ENCODE measurements at places on chromosomes 5 and 9. TPM values are rescaled to one million over a fixed set of nuclear protein-coding genes. Genes with fewer than 3 reads are reported as not detected.

Gene C9orf153
- 0.14 TPM for total RNA-seq

Gene TUSC1
- 5.9 TPM for total RNA-seq

Gene NELFB
- 58.5 TPM for total RNA-seq

Gene IFNA21
- not detected for total RNA-seq

Gene ALDOB
- total RNA-seq = not detected

Gene SLC9A3
- total RNA-seq = 2.2 TPM

Gene PLAC8L1
- not detected for total RNA-seq

Gene FOXD4L3
- total RNA-seq = not detected

Gene RALGDS
- total RNA-seq = 28.3 TPM

Gene FGF10
- total RNA-seq = not detected

Gene ZMAT2
- total RNA-seq = 156 TPM

Gene ANKRD18B
- 4.2 TPM for total RNA-seq

Gene TSPAN17
- 65.8 TPM for total RNA-seq

Gene SLC6A19
- 0.07 TPM for total RNA-seq

Gene MLANA
- total RNA-seq = not detected

Gene ZNF883
- 0.90 TPM for total RNA-seq

Gene TOR4A
- 31.1 TPM for total RNA-seq

Gene FAXDC2
- 0.05 TPM for total RNA-seq

Gene CXXC5
- 20.3 TPM for total RNA-seq

Gene PIGO
- 50.9 TPM for total RNA-seq

Gene SPATA31C1
- not detected for total RNA-seq

Gene GDA
- total RNA-seq = 1.5 TPM

Gene PCDHB5
- 1.4 TPM for total RNA-seq

Gene SUSD1
- total RNA-seq = 14.3 TPM

Gene HMGXB3
- 33.3 TPM for total RNA-seq

Gene PCDHGA5
- 0.18 TPM for total RNA-seq

Gene SLC25A2
- total RNA-seq = not detected

Gene IL13
- total RNA-seq = not detected

Gene EFNA5
- 26.7 TPM for total RNA-seq

Gene ST8SIA4
- total RNA-seq = 0.22 TPM

Gene GADD45G
- not detected for total RNA-seq

Gene SV2C
- total RNA-seq = 0.02 TPM

Gene PCDHGB4
- total RNA-seq = 0.87 TPM

Gene STPG3
- not detected for total RNA-seq

Gene MCTP1
- total RNA-seq = 6.8 TPM

Gene ZNF474
- 0.12 TPM for total RNA-seq

Gene FBXO10
- total RNA-seq = 7.8 TPM

Gene INSL4
- total RNA-seq = 16.3 TPM

Gene GABRA1
- not detected for total RNA-seq

Gene RNF44
- 27.6 TPM for total RNA-seq

Gene GNE
- 18.1 TPM for total RNA-seq

Gene GRM6
- total RNA-seq = not detected

Gene CCL28
- 0.14 TPM for total RNA-seq

Gene TSLP
- not detected for total RNA-seq

Gene CDH9
- total RNA-seq = not detected

Gene RNF224
- 0.36 TPM for total RNA-seq

Gene CCL27
- not detected for total RNA-seq

Gene TRIM14
- total RNA-seq = 12.0 TPM

Gene PGGT1B
- total RNA-seq = 23.0 TPM

Gene CORO2A
- 1.2 TPM for total RNA-seq

Gene SURF2
- total RNA-seq = 36.5 TPM

Gene HTR1A
- not detected for total RNA-seq

Gene ACSL6
- not detected for total RNA-seq

Gene MAMDC2
- total RNA-seq = 0.43 TPM

Gene PCDHB2
- total RNA-seq = 4.5 TPM

Gene GLRA1
- total RNA-seq = not detected

Gene ASPN
- total RNA-seq = not detected

Gene SEMA4D
- total RNA-seq = 8.6 TPM

Data from A549 treated with ZK216348 at 1 μM for 4 hours (cell line).